GM04504 (cell line): ENCODE measurements at places on chromosomes 7 and 10.

GRCh38 chr10:33270971-33271370, 63.5 kb downstream of the NRP1 start:
- DNase-seq = no peak

DNA sequence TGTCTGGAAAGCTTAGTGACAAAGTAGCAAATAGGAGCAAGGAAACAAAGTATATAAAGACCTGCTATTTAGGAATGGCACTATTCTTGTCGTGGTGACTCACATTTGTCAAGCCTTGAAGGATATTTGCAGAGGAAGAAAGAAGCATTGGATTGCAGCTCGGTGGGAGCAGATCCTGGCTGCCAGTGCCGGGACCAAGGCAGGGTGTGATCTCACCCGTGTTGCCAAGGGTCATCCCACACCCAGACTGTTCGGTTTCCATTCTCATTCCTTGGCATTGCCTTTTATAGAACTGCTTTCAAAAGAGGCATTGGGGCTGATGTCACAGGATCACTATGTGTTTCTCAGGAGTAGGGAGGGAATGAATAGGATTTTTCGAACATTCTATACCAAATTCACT, 176.2 kb downstream of the GALNT17 start:
- DNase-seq = no peak

- no peak for DNase-seq
Measured at GRCh38 chr10:31708046-31708445, 220.6 kb downstream of the ARHGAP12 start.

GRCh38 chr10:89952751-89953150, 251.4 kb downstream of the KIF20B start:
- no peak for DNase-seq

DNA sequence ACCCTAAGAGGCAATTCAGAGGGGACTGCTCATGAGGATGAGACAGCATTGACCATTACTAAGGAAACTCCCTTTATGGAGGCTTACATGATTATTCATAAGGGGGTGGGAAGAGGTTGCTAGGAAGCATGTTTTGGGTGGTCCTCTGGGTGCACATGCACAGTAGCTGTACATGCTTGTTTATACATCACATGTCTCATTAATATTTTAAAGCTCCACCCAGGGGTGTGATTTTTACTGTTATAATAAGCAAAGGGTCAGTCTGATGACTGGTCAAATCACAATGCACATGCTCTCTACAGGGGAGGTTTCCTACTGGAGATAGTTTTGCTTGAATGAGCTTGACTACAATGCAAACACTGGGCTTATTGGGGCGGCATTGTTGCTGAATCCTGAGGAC, 23.8 kb upstream of the PPP1R9A start:
- DNase-seq = no peak

- DNase-seq = no peak
Measured at GRCh38 chr7:148865283-148865682, 18.8 kb downstream of the EZH2 start.

GRCh38 chr7:135192914-135193536, 18.3 kb downstream of the WDR91 start:
- DNase-seq = no peak

- no peak for DNase-seq
Measured at GRCh38 chr7:156753630-156754029, 113.1 kb downstream of the RNF32 start.
